Stimulated activated CD4-positive, alpha-beta T cell treated with anti-CD3 and anti-CD28 coated beads, Interleukin-15, amount 100 ng/mL, for 48 hours (primary cell): ENCODE measurements at places on chromosomes 16 and 17.

- DNase-seq, result no peak
Observed at GRCh38 chr17:56727876-56728617, 105.7 kb downstream of the C17orf67 start.

GRCh38 chr17:75003070-75003956, 9.2 kb upstream of the MRPL58 start:
- no peak for DNase-seq

DNA sequence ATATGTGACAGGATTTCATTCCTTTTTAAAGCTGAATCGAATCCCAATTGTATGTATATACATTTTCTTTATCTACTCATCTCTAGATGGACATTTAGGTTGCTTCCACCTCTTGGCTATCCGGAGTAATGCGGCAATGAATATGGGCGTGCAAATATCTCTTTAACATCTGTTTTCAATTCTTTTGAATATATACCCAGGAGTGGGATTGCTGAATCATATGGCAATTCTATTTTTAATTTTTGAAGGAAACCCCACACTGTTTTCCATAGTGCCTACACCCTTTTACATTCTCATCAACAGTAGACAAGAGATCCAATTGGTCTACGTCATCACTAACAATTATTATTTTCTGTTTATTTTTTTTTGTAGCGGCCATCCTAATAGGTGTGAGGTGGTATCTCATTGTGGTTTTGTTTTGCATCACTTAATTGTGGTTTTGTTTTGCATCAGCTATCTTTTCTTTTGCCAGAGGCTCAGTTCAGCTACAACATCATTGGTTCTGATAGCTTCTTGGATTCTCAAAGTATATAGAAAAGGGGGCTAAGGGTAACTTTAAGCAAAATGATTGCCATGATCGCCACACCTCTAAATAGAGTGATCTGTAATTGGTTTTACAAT, 25.6 kb upstream of the MAP2K6 start:
- no peak for DNase-seq

- DNase-seq, result no peak
Observed at GRCh38 chr17:67639979-67640378, 77.8 kb upstream of the NOL11 start.

DNA sequence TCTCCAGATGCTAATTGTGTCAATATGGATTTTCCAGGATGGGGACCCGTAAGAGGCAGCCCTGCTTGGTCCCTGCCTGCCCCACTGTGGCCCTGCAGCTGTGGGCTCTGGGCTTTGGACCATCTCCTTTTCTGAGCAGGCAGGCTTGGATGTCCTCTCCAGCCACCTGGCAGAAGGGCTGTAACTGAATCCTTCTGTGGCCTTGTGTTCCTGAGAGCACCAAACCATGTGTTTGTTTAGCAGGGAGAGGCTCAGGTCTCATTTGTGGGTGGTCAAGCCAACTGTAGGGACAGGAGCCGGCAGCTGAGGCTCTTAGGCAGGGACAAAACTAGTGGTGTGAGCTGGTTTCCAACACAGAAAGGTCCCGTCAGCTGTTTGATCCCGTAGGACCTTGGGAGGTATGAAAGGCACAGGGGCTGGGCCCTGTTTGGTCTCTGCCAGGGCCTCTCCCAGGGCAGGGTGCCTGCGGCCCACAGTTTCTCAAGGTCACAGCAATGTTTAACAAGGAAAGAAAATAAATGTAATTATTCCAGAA, 18.5 kb downstream of the SEC14L5 start:
- DNase-seq, result no peak

DNA sequence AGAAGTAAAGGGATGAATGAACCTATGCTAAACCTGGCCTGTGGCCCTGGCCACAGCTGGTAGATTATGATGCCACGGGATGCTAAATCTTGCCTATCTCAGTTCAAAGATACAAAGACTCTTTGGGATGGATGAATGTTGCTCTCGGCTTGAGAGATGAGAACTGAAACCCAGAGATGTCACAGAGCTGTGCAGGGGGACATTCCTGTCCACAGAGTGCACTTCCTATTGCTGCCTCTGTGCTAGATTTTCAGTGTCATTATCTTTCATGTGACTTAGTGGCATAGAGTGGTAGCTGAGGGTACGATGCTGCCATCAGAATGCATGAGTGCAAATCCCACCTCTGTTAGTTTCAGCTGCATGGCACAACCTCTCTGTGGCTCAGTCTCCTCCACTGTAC, 2.3 kb upstream of the MT1M start:
- no peak for DNase-seq

DNA sequence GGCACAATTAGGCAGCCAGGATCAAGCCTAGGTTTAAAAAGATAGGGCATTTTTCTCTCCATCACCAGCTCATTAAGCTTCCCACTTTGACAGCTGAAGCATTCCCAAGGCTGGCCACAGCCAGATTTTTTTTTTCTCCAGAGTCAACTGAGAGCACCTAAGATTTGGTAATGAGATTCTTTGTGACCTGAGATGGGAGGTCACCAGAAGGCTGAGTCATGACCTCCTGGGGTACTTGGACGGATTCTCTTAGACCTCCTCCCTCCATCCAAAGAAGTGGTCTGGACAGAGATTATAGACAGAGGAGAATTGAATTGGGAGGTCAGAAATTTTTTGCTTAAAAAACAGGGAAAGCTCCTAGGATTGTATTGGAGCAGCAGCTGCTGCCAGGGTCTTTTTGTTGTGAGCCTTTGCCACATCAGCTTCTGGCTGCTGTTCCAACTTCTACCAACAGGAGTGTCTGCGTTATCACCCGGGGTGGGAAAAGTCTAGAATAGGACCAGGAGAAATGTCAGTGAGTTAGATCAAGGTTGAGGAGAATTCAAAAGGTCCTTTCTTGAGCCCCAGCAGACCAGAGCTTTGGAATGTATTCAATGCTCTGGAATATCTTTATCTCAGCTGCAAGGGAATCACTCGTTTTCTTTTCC, 221.2 kb upstream of the N4BP1 start:
- DNase-seq, result no peak

DNA sequence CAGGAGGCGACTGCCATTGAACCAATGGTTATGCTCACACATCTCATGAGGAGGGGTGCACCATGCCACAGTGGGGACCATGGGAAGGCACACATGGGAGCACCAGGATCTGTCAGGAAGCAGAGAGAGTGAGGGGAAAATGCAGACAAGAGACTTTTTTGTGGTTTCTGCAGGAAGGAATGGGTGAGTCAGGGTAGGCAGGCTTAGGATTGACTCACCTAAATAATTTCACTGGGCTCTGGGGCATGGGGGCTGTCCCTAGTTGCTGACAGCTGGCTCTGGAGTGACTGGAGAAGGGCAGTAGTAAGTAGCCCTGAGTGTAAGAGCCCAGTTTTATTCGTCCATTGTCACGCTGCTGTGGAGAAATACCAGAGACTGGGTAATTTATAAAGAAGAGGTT, 202.4 kb downstream of the AXIN2 start:
- peak; percentile 37 for DNase-seq

DNA sequence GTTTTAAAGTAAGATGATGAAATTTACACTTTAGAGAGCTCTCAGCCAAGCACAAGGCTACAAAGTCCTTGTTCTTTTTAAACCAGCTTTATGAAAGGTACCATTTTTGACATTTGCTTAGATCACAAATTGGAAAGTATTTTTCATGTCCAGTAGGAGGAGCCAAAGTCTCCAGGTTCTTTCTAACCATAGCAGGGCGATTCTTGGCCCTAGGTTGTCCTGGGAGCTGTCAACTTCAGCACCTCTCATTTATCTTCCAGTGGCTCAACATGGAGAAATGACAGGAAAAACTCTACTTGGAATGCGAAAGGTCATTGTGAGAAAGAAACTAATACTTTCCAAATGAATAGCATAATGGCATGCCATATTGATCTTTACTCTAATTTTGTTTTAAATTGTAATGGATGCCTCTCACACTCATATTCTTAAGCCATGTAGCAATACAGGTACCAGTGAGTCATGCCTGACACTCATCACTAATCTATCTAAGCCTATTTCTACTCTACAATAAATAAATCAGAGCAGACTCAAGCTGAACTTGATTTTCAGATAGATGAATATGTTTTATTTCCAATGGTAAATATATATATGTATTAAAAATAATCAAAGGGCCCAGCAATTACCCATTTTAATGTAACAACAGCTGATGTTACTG, 919.1 kb upstream of the EEF2KMT start:
- DNase-seq, result no peak
